ENCODE measurements at places on chromosomes 3 and 15.

- no peak for DNase-seq
These were observed 18.3 kb downstream of the TMED3 start for GRCh38 chr15:79329171-79329611.

GRCh38 chr15:29124581-29125381 is 144.8 kb downstream of the NSMCE3 start:
- no peak for DNase-seq

- no peak for DNase-seq
These were observed 1028.6 kb downstream of the OTOL1 start for GRCh38 chr3:162525066-162525742.

GRCh38 chr3:53258600-53259426 is 3.0 kb upstream of the TKT start:
- no peak for DNase-seq

GRCh38 chr15:82062479-82063454 is 16.9 kb upstream of the MEX3B start:
- no peak for DNase-seq

GRCh38 chr3:53083949-53084309 is 38.1 kb upstream of the SFMBT1 start:
- no peak for DNase-seq

DNA sequence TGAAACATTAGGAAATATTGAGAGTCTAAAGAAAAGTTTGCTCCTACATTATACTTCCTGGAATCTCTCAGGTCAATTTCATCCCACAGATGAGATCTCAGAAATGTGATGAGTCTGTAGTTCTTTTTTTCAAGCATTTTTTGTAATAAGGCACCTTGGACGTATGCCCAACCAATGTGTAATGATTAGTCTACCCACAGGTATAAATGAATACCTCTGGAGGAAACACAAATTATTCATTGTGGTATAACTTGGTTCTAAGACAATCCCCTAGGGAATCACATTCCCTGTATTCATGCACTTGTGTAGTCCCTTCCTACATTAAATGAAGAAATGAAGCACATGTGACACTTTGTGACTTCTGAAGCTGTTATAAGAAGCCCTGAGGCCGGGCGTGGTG is 596.2 kb upstream of the UBE2E2 start:
- DNase-seq = no peak

- DNase-seq = peak; percentile 45
These were observed 126.2 kb upstream of the SYNPR start for GRCh38 chr3:63151897-63152296.

DNA sequence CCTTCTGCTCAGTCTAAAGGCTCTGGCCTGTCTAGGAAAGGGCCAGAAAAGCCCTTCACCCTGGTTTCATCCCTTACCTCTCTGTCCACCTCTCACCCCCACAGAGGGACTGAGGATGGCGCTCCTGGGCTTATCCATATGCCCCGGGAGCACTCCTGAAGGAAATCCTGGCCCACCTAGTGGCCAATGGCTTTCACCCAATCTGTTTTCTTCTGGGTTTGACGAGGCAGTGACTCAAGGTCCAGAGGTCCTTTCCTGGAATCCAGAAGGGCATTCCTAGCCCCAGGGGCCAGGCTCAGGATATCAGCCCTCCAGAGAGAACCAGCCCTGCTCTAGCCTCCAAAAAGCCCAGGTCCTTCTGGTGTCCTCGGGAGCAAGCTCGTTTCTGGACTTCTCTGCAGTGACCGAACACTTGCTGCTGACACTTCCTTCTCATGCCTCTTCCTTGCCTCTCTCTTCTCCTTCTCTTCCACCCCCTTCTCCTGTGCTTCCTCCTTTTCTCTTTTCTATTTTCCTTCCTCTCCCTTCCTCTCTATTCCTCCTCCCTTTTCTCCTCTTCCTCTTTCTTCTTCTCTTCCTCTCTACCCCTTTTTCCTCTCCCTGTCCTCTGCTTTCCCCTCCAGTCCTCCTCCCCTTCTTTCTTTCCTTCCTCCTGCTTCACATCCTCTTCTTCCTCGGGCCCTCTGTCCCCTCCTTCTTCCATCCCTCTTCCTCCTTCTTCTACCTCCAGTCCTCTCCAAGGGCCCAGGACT is 59.6 kb downstream of the RHCG start:
- no peak for DNase-seq

DNA sequence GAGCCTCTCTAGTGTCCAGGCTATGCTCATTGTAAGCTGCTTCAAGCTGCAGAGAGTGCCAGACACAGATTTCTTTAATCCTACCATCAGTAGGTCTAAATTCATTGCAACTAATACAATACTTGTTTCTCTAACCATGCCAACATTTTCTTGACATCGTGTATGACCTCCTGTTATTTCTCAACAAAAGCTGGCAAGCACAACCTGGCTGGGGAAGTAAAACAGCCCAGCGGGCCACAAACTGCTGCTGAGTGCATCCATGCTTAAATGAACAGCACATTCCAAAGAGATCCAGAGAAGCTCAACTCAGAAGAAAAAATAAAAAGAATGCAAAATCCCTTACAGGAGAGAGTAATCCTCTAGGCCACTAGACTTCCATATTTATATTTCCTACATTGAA is 36.5 kb downstream of the GMNC start:
- no peak for DNase-seq

- no peak for DNase-seq
These were observed 122.6 kb downstream of the CADM2 start for GRCh38 chr3:85081191-85081906.

DNA sequence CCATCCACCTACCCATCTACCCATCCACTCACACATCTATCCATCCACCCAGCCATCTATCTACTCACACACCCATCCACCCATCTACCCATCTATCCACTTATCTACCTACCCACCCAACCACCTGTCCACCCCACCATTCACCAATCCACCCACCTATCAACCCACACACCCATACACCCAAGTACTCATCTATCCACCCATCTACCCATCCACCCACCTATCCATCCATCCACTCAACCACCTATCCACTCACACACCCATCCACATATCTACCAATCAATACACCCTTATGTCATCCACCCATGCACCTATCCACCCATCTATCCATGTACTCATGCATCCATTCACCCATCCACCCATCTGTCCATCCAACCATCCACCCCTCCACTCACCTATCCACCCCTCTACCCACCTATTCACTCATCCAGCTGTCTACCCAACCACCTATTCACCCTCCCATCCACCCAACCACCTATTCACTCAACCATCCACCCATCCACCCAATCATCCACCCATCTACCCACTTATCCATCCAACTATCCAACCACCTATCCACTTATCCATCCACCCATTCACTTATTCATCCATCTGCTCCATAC is 109.8 kb downstream of the CHSY1 start:
- DNase-seq = no peak

- no peak for DNase-seq
These were observed 91.7 kb upstream of the PDZRN3 start for GRCh38 chr3:73716418-73716817.

DNA sequence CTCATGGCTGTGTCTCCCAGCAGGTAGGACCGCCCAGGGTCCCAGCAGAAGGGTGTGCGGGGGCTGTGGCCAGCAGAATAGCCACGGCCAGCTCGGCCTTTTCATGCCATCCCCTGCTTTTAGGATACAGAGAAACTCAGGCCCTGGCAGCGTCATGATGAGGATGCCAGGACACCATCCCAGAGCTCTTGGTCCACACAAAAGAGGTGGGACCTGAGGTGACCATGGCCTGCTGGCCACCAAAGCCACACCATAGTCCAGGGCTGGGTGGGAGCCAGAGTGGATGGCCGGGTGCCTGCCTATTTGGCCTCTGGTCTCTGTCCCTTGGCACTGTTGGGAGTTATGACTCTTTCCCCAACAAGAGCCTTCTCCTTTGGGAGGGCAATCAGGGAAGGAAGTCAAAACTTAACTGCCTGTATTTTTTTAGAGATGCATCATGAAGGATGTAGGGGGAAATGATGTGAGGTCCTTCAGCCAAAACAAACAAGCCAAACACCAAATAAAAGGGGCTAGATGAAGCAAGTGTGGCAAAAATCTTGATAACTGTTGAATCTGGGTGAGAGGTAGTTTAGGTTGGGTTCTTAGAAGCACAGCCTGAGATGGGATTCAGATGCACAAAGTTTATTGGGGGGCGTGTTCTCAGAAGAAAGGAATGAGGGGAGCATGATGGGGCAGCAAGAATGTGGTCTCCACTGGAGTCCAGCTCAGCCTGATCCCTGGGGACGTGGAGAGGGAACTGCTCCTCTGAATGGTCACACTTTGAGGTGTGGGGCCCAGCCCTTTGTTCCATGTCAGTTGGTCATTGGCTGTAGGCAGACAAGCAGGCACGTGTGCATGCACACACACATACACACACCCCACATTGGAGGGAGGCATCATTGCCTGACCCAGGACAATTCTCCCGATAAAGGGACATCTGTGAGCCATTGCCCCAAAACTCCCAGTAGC is 33.2 kb downstream of the SMAD6 start:
- DNase-seq = no peak

GRCh38 chr3:171363202-171363601 is 97.0 kb downstream of the TNIK start:
- DNase-seq = peak; percentile 63

GRCh38 chr15:52551762-52552161 is 17.1 kb downstream of the ARPP19 start:
- DNase-seq = no peak

- DNase-seq = no peak
These were observed 81.8 kb upstream of the NANOGP8 start for GRCh38 chr15:35166730-35167359.

DNA sequence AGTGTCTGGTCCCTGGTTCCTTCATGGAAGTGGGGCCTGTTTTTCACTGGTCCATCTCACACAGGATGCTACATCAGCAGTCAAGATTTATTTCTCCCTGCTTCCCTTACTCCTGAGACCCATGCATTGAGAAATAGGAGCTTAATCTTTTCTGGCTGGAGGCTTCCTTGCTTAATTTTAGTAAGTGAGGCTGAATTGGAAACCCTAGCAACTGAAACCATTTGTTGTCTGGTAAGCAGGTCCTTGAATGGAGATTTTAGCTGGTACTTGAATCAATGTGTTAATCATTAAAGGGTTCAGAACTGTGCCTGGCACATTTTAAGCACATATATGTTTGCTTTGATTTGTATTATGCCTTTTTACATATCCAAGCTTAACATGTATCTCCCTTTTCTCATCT is 20.2 kb upstream of the MEF2A start:
- DNase-seq = no peak

- peak; percentile 21 for DNase-seq
These were observed 364.9 kb upstream of the RBMS3 start for GRCh38 chr3:28915741-28916500.

DNA sequence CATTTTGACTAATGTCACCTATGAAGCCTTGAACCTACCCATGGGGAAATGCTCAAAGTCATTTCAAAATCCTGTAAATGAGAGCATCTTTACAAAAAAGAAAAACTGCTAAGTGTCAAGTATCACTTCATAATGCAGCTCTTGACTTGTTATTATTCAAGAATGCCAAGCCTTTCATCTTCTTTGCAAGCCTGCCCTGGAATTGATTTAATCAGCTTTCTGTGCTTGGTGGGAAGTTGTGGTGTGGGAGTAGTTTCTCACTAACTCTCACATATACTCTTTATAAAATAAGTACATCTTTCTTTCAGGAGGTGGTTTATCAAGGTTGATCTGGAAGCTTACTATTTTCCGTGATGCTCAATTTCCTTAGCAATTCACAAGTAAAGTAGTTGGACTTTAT is 43.6 kb downstream of the RYR3 start:
- no peak for DNase-seq

- no peak for DNase-seq
These were observed 33.9 kb downstream of the SNRK start for GRCh38 chr3:43320288-43320687.

- no peak for DNase-seq
These were observed 134.8 kb upstream of the TTC14 start for GRCh38 chr3:180467177-180467576.

GRCh38 chr3:37237252-37237651 is 62.9 kb upstream of the LRRFIP2 start:
- no peak for DNase-seq

- DNase-seq = no peak
These were observed 5.1 kb upstream of the MUC20 start for GRCh38 chr3:195715583-195716266.

DNA sequence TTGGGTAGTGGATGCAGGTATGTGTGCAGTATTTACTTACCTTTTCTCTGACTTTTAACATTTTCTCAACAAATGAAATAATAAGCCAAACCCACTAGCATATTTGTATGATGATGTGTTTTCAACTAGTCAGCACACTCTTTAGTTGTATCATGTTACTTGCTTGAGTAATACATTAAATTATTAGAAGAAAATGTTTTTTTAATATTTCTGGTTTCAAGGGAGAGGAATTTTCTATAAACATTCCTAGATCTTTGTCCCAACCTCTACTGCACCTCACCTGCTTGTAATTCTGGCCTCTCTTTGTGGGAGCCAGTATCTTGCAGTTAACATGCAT is 161.8 kb upstream of the CBLB start:
- DNase-seq = no peak

DNA sequence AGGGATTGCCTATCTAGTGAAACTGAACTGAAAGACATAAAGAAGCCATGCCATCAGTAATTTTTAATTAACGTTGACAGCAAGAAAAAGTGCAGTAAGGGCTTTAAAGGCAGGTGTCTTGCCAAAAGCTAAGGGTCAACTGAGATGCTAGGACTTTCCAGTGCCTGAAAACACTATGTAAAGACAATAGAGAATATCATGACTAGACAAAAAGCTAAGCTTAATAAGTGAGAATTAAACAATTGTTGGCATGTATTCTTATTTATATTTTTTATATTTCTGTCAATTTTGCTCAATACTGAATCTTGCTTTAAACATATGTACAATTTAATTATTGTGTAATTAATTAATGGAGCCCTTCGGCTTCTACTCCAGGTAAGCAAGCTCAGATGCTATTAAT is 803.1 kb downstream of the IGSF11 start:
- DNase-seq = no peak

- no peak for DNase-seq
These were observed 67.8 kb downstream of the NSUN3 start for GRCh38 chr3:94130690-94131089.

- no peak for DNase-seq
These were observed 19.4 kb upstream of the DCUN1D1 start for GRCh38 chr3:182999767-183000166.

DNA sequence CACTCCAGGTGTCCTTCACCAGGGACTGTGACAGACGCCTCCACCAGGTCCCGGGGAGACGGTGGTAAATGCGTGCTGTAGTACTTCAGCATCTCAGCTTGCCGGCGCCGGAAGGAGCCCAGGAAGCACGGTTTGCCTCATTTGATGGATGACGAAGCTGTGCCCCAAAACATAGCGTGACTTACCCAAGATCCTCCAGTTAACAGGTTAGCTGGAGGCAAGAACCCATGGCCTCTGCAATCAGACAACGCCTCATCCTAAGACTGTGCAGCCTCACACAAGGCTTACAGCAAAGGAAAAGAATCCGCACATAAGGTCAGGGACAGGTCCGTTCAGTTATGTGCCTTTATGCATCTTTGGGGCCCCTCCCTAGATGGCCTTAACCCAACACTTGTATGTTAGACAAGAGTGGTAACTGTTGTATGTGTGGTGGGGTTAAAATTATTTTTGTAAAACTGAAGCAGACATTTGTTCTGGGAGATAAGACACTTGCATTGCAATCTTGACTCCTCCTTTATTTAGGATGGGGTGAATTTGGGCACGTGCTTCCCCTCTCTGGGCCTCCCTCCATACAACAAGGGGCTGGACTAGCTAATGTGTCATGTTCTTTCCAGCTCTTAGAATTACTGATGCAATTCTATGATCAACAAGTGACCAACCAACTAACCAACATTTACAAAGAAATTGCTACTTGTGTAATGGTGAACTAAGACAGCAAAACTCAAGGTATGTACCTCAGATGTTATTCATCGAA is 39.4 kb downstream of the VGLL4 start:
- no peak for DNase-seq

GRCh38 chr15:88649286-88649733 is 10.5 kb downstream of the ISG20 start:
- no peak for DNase-seq

Data from NCI-H524 treated with DMSO at 0.1 percent for 48 hours (cell line).